ENCODE measurements at places on chromosomes 4 and X.

GRCh38 chrX:72100051-72100755, 31.5 kb downstream of the RTL5 start:
- H3K36me3 ChIP-seq = no peaks in the 10 kb centered on the region
- no peaks in the 10 kb centered on the region for H3K4me1 ChIP-seq
- H3K27me3 ChIP-seq = no peaks in the 10 kb centered on the region
- DNase-seq = no peak

GRCh38 chrX:68599256-68600152, 48.0 kb upstream of the STARD8 start:
- no peaks in the 10 kb centered on the region for H3K27me3 ChIP-seq
- H3K4me3 ChIP-seq = no peak overlapping the region
- H3K27ac ChIP-seq = no peak overlapping the region
- H3K4me1 ChIP-seq = no peaks in the 10 kb centered on the region

GRCh38 chrX:29617276-29617675, 598.1 kb upstream of the MAGEB2 start:
- no peak for DNase-seq
- no peaks in the 10 kb centered on the region for H3K27me3 ChIP-seq
- no peaks in the 10 kb centered on the region for H3K4me1 ChIP-seq
- H3K4me3 ChIP-seq = no peak overlapping the region
- no peak overlapping the region for H3K27ac ChIP-seq

GRCh38 chr4:57055886-57056285, 54.3 kb downstream of the IGFBP7 start:
- H3K4me3 ChIP-seq = no peak overlapping the region
- H3K4me1 ChIP-seq = peaks cover 7% of the 10 kb centered on the region
- no peak overlapping the region for H3K27ac ChIP-seq
- no peaks in the 10 kb centered on the region for H3K36me3 ChIP-seq

- no peak overlapping the region for H3K27ac ChIP-seq
- H3K4me1 ChIP-seq = no peaks in the 10 kb centered on the region
- no peaks in the 10 kb centered on the region for H3K27me3 ChIP-seq
- H3K36me3 ChIP-seq = no peaks in the 10 kb centered on the region
- no peak for DNase-seq
- H3K4me3 ChIP-seq = no peak overlapping the region
Measured at GRCh38 chr4:127506283-127506682, 126.5 kb upstream of the INTU start.

GRCh38 chrX:53395605-53396298, 26.7 kb downstream of the SMC1A start:
- H3K36me3 ChIP-seq = peaks cover 4% of the 10 kb centered on the region
- no peak for DNase-seq
- H3K27me3 ChIP-seq = no peaks in the 10 kb centered on the region

DNA sequence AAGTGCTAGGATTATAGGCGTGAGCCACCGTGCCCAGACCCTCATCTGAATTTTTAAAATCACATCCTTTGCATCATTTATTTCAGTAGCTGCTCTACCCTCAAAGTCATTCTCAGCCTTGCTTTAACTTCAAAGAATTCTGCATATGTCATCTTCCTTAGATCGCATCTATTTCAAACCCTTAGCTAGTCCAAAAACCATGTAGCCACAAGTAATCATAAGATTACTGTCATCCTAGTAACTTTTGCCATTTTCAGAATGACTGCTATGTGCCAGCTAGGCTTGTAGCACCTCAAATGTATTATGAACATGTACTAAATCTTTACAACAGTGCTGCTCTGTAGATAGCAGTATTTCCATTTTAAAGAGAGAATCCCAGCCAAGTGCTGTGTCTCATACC, 45.5 kb upstream of the KLF3 start:
- H3K4me1 ChIP-seq = peaks cover 45% of the 10 kb centered on the region
- H3K4me3 ChIP-seq = no peak overlapping the region
- no peak overlapping the region for H3K27ac ChIP-seq
- no peaks in the 10 kb centered on the region for H3K27me3 ChIP-seq
- no peak for DNase-seq
